ENCODE measurements at places on chromosomes 1 and 21.

GRCh38 chr21:31011412-31011811 is 26.9 kb downstream of the KRTAP19-8 start:
- no peak for DNase-seq

DNA sequence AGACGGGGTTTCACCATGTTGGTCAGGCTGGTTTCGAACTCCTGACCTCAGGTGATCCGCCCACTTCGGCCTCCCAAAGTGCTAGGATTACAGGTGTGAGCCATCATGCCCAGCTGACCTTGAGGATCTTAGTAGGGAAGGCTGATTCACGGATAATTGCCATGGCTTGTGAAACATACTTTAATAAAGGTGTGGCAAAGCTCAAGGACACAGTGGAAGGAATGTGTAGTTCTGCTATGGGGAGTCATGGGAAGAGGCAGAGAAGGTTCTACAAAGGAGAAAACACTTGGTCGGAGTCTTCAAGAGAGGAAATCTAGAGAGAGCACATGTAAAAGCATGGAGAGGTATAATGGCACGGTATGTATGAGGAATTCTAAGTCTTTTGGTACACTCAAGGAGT is 12.7 kb upstream of the PTCH2 start:
- no peak for DNase-seq

GRCh38 chr1:224203243-224204016 is 20.4 kb downstream of the DEGS1 start:
- DNase-seq: no peak

DNA sequence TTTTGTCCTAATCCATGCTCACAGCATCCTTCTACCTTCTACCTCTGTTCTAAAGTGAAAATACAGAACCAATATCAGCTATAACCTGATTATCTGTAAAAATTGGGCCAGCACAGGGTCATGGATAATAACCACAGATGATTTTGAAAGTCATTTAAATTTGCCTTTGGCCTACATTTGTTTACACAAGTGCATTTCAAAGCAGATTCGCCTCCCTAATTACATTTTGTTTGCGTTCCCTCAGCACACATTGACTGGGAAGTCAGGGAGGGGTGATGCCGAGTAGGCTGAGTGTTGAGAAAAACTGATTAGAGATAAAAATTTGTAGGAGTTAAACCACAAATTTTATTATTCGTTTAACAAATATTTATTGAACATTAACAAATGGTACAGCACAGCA is 19.2 kb upstream of the RGS8 start:
- no peak for DNase-seq

- DNase-seq: no peak
These were observed 156.4 kb upstream of the ZC3H12A start for GRCh38 chr1:37317870-37318467.
